Dorsolateral prefrontal cortex (tissue), 122 donors: ENCODE measurements at places on chromosomes 3 and 15.

DNA sequence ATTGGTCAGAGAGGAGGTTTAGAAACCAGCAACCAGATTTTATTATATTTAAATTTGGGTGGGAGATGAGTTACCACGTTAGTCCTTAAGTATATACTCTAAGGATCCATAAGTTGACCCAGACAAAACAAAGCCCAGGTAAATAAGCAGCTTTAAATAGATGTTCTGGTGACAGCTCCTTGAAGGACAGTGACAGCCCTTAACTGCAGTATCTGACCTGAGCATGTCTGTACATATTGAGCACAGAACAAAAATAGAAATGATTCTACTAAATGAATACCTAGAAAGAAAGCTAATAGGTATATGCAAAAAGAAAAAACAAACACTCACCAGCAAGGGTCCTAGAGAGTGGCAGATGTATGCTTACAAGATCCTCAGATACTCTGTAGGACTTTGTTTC is 63.0 kb downstream of the UBR1 start:
- no peak for DNase-seq

DNA sequence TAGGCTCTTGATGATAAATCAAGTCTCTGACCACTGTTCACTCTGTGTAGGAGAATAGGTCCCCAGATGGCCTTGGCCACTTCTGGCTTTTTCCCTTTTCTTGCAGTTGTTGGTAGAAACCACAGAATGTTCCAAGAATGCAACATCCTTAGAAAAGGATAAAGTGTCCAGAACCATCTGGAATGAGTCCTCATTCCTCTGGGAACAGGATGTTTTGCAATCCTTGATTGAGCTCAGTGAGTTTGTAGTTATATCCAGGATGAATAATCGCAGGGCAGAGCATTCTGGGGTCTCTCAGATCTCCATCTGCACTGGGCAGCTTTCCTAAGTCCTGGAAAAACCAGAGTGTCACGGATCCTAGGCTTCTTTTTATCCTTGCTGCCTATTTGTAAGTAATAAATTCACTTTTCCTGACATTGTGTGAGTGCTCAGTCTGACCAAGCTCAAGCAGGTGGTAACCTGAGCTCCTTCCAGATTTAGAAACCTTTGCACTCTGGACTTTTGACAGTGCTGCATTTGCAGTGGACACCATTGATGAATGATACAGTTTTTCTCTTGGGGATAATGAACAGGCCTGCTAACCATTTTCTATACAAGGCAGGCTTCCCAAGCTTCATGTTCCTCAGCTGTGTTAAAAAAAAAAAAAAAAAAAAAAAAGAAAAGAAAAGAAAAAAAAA is 1028.6 kb downstream of the OTOL1 start:
- DNase-seq, result no peak

GRCh38 chr3:32456429-32457130 is 46.1 kb downstream of the CMTM6 start:
- DNase-seq, result no peak

DNA sequence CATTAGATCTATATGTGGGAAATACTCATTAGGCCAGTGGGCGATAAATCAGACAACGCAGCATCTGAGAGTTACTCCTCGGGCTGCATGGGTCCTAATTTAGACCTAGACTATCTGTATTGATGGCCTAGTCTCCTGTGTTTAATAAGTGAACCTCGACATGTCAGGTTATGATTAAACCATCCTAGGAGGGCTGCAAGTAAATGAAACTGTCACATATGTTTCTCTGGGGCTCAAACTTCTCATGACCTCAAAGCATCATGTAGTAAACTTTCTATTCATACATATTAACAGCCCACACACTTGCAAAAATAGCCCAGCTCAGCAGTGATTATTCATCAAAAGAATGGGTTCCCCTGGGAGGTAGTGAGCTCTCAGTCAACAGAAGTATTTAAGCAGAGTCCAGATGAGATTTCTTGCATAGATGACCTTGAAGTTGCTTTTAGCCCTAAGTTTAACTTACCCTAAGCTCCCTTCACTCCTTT is 51.6 kb downstream of the RAB11A start:
- DNase-seq, result no peak

DNA sequence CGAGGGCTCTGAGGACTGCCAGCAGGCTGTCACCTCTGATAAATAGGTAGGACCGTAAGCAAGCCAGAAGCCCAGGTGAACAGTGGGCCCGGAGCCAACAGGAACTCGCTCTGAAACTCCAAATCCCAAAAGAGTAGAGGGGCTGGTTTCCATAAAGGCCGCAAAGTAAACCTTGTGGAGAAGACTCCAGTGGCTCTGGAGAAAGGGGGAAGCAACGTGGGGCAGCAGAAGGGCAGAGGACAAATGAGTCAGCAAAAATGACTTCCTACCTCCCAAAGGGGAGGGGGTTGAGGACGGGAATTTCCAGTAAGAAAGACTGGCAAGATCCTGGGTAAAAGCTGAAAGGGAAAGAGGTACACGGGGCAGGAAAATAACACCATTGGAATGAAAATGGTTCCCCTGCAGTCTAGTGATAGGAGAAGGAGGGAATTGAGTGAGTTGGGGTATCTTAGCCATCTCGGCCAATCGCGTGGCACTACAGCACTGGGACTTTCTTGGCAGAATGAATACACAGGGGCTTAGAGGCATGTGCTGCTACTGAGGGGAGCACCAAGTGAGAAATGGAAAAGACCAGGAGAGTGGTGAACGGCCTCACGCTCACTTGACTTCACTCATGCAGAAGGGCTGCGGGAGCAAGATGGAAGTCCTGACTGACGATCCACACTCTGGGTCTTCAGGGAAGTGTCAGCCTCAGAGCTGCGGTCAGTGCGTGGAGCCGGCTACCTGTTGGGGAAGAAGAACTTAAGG is 33.2 kb downstream of the BMF start:
- DNase-seq, result no peak
